EH (cell line): ENCODE measurements at places on chromosomes 7 and 10.

DNA sequence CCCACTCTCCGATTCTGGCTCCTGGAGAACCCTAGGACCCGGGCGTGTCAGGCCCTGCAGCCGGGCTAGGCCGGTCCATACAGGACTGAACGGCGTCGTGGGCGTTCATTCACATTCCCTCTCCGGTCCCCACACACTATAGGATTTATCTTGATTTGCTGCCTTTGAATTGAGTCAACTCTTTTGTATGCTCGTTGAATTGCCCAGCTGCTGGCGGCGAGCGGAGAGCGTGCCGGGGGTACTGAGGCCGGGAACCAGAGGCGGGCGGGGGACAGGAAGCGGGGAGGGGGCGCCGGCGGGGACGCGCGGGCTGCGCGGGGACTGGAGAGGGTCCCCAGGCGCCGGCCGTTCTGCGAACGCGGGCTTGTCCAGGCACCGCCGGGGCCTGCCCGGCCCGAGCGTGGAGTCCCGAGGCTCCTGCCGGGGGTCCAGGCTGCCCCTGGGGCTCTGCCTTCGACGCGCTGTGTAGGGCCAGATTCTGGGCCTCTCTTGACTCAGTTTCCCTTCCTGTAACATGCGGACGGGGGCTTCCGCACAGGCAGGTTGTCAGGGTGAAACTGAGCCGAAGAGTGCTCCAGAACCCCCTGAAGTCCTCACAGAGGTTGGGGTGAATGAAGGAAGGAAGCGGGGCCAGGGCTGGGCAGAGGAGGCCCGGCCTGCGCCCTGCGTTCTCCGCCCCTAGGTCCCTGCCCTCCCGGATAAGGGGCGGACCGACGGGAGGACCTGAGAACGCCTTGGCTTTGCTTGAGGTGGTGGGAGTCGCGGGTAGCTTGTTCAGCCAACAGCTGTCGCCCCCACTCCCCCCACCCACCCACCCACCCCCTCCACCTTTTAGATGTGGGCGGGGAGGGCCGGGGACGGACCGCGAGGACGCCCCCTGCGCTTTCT is 769 bp upstream of the ELFN1 start:
- no peak for DNase-seq

DNA sequence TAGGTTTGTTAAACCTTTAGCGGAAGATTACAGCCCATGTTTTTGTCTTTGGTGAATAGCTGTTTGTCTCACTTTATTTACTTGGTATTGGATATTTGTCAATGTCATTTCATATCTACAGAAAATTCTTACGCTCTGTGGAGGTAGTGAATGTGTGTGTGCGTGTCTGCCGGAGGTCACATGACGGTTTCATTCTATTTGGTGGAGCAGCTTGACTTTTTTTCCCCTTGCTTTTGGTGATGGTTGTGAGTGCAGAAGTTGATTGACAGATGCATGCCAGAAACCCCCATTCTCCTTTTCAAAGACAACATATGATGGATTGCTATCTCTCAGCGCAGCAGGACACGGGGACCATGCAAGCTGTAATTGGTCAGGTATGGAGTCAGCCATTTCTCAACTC is at the start of gene POU6F2:
Gene POU6F2, plus strand, starts transcription at position 225 of the 400 bp plus-strand sequence. Its CDS starts 45 bp downstream, at position 270.
- no peak for DNase-seq

DNA sequence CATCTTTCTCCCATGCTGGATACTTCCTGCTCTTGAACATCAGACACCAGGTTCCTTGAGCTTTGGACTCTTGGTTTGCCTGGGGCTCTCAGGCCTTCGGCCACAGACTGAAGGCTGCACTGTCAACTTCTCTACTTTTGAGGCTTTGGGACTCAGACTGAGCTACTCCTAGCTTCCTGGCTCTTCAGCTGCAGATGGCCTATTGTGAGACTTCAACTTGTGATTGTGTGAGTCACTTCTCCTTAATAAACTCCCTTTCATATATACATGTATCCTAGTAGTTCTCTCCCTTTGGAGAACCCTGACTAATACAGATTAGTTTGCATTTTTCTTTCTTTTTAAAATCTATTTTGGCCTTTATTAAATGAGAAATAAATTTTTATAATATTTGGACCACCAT is 276.2 kb upstream of the SEMA3C start:
- DNase-seq, result peak; percentile 15

DNA sequence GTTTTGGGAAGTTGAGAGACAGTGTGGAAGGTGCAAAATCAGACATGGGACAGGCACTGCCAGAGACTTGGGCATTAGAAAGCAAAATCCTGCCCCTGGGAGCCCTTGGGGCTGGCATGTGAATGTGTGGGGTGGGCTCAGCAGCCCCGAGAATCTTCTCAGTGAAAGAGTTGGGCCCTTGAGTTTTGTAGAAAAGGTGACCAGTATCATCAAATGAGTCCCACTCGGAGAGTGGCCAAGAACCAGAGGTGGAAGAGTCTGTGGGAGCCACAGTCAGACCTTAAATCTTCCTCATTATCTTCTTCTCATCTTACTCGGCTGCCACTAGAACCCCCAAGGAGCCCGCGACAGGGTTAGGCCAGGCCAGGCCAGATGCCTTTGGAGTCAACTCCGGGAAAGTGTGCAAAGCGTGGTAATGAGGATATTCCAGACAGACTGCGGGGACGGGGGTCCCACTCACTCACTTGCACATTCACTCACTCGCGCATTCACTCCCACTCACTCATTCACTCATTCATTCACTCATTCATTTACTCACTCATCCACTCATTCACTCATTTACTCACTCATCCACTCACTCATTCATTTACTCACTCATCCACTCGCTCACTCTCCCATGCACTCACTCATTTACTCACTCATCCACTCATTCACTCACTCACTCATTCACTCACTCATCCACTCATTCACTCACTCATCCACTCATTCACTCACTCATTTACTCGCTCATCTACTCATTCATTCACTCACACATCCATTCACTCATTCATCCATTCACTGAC is 74.9 kb downstream of the CARD11 start:
- DNase-seq, result no peak

- no peak for DNase-seq
These were observed 210.3 kb downstream of the GPAM start for GRCh38 chr10:111973306-111973705.

GRCh38 chr10:79588800-79589199 is 21.9 kb upstream of the SFTPA1 start:
- DNase-seq, result no peak

- DNase-seq, result no peak
These were observed 114.0 kb upstream of the CNTNAP2 start for GRCh38 chr7:146002431-146003078.

- no peak for DNase-seq
These were observed 43.1 kb upstream of the HSPB1 start for GRCh38 chr7:76259124-76260093.

DNA sequence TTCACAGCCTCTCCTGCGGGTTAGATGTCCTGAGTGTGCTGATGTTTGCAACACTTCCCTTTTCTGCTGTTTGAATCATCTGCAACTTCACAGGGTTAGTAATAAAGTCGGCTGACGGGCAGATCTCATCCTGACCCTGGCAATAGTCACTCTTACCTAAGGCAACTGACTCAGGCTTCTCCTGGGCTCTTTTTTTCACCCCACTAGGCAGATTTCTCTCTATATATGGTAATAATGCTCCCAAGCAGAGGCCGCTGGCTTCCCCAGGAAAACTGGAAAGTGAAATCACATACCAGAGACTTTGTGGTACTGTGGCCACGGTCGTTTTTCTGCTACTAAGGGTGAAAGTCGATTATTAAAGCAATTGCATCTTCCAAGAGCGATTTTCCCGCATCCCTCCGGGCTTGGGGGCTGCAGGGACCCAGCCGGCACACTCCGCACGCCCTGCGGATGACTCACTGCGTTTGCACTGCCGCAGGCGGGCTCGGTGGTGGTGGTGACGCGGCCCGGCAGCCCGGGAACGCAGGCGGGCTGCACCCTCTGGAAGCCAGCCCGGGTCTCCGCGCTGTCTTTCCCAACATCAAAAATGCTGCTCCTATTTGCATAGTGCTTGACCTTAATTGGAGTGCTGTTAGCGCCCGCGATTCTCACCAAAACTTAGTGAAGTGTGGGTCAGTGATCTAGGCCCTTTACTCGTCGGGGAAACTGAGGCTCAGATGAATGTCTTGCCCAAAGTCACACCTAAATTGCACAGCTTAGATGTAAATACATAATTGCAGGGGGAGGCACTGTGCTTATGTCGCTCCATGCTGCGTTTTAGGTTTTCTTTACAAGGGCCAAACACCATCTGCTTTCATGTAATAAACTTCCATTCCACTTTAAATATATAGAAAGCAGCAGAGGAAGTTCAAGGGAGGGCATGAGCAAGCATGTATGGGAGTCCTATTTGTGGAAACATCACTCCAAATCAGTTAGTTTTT is 47.6 kb upstream of the ITGB1 start:
- DNase-seq, result peak; percentile 98

GRCh38 chr10:96275685-96276418 is 4.5 kb upstream of the BLNK start:
- DNase-seq, result no peak

DNA sequence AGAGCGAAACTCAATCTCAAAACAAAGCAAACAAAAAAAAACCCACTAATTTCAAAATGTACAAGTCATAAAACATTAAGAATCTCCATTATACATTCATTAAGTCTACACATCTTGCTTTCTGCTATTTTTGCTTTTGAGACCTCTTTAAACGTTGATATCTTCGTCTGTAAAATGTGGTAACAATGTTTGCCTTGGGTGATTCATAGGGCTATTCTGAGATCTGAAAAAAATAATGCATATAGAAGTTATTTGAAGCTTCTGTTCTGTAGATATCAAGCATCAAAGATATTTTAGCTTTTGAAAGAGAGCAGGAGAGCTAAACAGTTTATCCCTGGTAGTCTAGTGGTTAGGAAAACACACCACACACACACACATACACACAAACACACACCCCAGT is 158.1 kb upstream of the PLXDC2 start:
- DNase-seq, result peak; percentile 25

GRCh38 chr10:42933448-42934340 is 143.2 kb upstream of the RET start:
- DNase-seq, result no peak

DNA sequence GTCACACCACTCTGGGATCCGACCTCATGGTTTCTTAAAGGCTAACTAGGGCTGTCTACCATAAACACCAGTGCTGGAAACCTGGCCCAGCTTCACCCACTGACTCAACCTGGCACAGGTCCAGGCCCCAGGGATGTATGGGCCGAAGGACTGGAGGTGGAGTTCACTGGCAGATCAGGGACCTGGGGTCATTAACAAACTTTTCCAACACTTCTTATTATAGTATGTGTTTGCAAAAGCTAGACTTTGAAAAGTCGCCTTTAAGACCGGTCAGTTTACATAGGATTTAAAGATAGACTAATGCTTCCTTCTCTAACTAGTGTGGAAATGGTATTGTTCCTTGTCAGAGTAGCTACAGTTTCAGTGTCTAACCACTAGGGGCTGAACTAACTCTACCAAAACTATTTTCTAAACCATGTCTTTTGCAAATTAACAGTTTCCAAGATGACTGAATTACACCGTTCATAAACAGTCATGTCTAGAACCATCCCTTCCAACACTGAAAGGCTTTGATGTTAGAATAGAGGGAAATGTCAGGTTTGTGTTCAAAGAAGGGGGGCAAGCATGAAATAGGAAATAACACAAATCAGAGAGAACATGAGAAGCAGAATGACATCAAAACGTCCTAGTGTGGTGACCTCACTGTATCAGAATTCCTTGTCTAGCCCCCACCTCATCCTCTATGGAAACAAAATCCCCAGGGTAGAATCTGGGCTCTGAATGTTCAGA is 29.7 kb downstream of the STN1 start:
- DNase-seq, result peak; percentile 85

- no peak for DNase-seq
These were observed 310.0 kb downstream of the PPP1R3A start for GRCh38 chr7:113608782-113609181.

- DNase-seq, result no peak
These were observed 2.3 kb downstream of the PAX2 start for GRCh38 chr10:100747456-100748230.

GRCh38 chr10:123555616-123556015 is 110.5 kb upstream of the GPR26 start:
- no peak for DNase-seq

DNA sequence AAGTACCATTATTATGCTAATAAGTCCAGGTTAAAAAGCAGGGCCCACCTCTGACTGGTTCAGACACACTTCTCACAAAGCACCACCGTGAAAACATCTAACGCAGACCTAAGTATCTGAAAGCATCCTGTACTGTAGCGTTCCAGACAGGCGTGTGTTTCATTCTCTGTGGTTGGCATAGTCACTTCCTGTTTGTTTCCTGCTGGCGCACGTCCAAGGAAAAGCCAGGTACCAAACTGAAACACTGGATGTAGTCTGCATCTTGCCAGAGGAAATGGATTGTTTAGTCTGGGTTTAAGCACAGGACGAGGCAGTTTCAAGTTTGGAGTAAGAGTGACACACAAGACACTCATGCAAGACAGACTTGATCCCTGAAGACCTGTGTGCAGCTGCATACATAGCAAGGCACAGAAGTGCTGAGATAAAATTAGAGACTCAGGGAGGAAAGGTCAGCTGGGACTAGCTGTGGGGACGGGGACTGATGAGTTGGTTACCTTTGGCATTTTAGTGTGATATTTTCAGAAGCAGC is 23.3 kb downstream of the BPGM start:
- DNase-seq, result peak; percentile 88

GRCh38 chr10:90652519-90652918 is 205.3 kb downstream of the HTR7 start:
- peak; percentile 15 for DNase-seq

- no peak for DNase-seq
These were observed 24.0 kb upstream of the CACUL1 start for GRCh38 chr10:118778727-118779126.

DNA sequence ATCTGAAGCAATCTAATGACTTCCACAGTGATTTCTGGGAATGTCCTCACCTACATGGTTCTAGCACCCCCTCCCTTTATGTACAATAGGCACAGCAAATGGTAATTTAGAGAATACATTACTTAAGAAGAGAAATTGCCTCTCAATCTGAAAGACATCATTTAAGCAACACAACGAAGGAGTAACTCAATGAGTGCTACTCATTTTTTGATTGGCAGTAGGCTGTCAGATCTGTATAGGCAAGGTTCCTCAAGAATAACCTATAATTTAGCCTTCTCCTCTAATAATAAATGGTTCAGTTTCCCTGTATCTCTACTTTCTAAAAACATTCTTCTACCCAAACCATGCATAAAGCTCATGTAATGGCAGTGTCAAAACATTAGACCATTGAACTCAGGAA is 30.6 kb upstream of the SEMA3C start:
- no peak for DNase-seq

DNA sequence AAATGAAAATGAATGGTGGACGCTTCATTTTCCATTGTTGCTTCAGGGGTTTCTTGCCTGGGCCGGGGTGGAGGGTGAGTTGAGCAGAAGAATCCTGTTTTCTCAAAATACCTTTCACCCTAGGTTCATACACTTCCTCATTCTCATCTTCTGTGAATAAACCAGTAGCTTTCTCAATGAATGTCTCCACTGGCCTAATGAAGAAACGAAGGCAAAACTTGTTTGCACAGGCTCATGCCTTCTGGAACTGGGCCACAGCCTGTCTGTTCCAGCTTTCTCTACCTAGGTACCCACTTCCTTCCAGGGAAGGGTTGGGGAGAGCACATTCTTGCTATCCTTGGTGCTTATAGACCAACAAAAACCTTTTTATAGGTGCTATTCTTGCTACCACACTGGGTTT is 21.3 kb downstream of the STMP1 start:
- no peak for DNase-seq

GRCh38 chr7:133861876-133862275 is 265.3 kb upstream of the LRGUK start:
- no peak for DNase-seq

- DNase-seq, result no peak
These were observed 6.1 kb upstream of the KIF20B start for GRCh38 chr10:89695307-89695706.
